ENCODE measurements at places on chromosomes 2 and 18.

- DNase-seq, result no peak
These were observed 76.2 kb downstream of the KIAA2012 start for GRCh38 chr2:202149155-202149762.

GRCh38 chr18:53234610-53235009 lies 894.6 kb downstream of the DCC start:
- DNase-seq, result no peak

DNA sequence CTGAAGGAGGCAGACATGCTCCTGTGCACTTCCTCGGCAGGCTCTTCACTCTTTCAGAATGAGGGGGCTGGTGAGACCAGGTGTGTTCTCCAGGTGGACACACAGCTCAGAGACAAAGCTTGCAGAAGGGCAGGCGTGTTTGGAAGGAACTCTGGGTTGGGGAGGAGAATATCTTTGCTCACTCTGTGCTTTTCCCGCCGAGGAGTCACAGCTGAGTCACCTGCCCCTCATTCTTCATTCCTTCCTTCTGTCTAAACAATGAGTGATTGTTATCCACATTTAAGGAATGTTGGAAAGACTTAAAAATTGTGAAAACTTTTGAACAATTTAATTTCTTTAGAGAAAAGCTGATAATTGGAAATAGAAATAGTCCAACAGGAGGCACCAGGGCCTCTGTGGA lies 126.3 kb upstream of the TPO start:
- no peak for DNase-seq

GRCh38 chr2:20530520-20530919 lies 83.6 kb downstream of the RHOB start:
- no peak for DNase-seq

DNA sequence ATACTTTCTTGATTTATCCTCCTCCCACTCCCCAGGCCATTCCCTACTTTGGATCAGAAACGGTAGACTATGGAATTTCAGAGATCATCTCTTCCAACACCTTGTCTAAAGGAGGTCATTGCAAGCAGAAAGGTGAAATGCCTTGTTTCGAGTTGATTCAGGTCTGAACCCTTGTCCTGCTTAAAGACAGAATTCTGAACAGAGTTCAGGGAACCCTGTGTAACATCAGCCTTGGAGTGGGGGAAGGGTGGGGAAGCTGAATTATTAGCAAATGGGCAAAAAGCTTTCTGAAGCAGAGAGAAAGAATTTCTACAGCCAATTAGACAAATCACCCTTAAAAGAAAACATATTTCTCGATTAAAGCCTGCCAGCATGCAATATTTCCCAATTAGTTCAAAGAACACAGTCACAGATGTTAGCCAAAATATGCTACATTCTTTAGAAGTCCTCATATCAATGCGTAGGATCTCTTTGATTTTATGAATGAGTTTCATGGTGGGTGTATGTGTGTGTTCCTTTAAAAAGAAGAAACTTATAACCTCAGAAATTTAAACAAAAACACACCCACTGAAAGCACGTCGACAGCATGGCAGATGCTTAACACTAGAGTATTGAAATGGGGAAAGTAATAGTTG lies 353.1 kb downstream of the RND3 start:
- no peak for DNase-seq

DNA sequence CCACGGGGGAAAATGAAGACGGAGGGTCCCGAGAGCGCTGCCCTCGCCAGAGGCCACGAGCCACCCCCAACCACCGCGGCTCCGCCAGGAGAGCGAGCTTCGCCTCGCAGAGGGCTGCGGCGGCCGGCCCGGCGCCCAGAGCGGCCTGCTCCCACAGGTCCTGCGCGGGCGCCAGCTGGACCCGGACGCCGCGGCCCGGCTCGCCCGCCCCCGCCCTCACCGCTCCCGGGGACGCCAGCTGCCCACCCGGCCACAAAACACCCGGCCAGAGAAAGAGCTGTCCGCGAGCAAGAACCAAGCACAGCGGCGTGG lies 709 bp downstream of the PTPN2 start:
- DNase-seq, result no peak

DNA sequence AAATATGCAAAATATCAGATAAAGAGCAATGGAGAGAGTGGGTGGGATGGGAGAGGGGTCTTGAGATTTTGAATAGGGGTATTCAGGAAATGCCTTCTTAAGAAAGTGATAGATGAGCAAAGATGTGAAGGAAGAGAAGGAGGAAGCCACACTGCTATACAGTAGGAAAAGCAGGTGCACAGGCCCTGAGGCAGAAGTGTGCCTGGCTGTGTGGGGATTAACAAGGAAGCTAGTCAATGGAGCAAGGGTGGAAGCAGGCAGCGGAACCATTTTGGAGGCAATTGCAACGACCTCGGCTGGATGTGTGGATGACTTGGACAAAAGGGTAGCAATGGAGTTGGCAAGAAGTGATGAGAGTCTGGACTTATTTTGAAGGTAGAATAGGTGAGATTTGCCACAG lies 11.0 kb upstream of the CNGA3 start:
- no peak for DNase-seq

DNA sequence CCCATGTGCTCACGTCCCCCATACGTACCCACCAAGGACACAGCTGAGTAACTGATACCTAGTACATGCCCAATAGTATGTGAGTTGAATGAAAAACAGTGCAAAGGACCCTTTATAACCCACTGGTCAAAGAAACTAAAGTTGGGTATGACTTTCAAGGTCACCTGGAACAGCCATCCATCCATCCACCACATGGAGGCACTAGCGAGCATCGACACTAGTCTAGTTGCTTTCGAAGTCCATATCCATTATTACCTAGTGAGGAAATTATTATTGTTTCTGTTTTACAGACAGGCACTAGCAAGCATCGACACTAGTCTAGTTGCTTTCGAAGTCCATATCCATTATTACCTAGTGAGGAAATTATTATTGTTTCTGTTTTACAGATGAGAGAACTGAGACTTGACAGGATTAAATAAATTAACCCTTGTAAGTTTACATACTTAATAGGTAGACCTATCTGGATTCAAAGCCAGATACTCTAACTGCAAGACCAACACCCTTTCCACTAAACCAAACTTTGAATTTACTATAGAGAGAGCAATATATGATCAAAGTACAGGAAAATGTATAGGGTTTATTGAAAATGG lies 233.7 kb downstream of the METTL4 start:
- no peak for DNase-seq

DNA sequence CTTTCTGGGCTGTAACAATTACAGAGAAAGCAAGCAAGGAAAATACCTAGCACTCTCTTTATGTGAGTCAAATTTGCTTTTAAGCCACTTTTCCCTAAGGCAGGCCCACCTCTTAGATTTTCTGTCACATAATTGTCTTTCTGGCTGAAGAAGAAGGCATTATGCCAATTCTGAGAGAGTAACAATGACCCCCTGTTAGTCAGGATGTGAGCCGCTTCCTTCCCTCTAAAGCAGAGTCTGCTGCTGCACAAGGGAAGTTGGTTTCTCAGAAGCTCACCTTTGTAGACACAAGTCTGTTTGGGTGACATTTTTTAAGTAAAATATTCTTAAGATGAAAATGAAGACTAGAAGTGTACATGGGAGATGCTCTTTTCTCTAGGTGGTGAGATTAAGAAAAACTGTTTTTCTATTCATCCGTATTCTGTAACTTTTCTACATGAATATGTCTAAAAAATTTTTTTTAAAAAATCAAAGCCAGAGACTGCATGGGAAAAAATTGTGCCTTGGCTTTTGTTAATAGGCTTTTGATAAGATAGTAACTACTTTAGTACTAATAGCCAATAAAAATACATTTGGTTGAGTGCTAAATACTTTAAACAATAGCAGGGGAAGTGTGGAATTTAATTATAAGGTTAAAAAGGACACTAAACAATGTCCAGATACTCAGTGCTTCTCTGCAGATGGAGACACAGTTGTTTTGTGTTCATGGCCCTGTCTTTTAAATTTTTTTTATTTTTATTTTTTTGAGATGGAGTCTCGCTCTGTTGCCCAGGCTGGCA lies 33.4 kb upstream of the VPS54 start:
- no peak for DNase-seq

GRCh38 chr18:58097907-58098166 lies 53.8 kb downstream of the NEDD4L start:
- DNase-seq, result no peak

- no peak for DNase-seq
These were observed 43.5 kb upstream of the ELAC1 start for GRCh38 chr18:50924372-50924771.

- no peak for DNase-seq
These were observed 377.1 kb downstream of the CDH19 start for GRCh38 chr18:66226782-66227181.

- DNase-seq, result no peak
These were observed 55.4 kb upstream of the NCOA1 start for GRCh38 chr2:24435391-24436316.

GRCh38 chr18:45562567-45563479 lies 52.5 kb upstream of the SLC14A2 start:
- no peak for DNase-seq

- DNase-seq, result no peak
These were observed 159.3 kb downstream of the CAPN13 start for GRCh38 chr2:30647752-30648457.

DNA sequence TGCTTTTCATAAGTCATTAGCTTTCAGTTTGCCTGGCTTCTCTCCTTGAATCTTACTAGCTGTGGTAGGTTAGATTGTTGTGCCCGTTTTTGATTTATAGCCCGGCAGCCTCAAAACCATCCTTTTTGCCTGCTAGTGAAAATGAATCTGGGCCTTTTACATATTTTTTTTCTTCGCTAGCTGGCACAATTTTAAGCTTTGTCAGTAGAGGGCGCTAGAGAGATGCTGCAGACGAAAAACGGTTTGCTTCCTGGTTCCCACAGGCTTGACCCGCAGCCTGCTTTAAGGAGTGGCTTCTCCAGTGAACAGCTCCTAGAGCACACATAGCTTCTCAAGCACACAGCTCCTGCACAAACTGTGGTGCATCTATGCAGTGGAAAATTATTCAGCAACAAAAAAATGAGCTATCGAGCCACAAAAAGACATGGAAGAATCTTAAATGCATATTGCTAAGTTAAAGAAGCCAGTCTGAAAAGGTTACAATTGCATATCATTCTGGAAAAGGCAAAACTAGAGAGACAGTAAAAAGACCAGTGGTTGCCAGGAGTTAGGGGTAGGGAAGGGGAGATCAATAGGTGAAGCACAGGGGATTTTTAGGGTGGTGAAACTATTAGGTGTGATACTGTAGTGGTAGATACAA lies 47.9 kb downstream of the E2F6 start:
- DNase-seq, result no peak

GRCh38 chr2:80238692-80239469 lies 65.7 kb downstream of the LRRTM1 start:
- no peak for DNase-seq

DNA sequence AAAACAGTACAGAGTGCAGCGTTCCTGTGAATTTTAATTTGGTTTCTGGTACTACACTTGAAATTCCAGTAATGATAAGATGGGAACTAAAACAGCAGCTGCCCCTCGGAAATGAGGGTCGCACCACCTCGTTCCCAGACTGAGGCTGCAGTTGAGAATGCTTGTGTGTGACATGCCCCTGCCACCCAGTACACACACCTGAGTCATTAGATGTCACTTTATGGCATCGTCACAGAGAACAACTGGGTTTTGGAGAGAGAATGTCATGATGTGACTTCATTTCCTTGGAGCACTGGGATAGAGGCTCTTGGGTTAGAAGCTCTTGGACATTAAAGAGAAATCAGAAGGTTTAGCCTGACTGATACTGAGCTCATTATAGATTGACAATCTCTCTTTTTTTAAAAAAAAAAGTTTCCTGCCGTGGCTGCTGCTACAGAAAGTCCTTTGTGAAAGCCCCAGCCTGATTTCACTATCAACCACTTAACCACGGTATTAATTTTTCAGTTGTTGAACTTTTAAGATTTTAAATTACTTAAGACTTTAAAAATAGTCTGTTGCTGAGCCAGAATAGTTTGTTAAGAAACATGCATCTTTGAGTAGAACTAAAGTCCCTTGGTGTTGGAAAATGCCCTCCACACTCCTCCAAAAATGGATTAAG lies 24.5 kb downstream of the BCL2L11 start:
- DNase-seq, result no peak

DNA sequence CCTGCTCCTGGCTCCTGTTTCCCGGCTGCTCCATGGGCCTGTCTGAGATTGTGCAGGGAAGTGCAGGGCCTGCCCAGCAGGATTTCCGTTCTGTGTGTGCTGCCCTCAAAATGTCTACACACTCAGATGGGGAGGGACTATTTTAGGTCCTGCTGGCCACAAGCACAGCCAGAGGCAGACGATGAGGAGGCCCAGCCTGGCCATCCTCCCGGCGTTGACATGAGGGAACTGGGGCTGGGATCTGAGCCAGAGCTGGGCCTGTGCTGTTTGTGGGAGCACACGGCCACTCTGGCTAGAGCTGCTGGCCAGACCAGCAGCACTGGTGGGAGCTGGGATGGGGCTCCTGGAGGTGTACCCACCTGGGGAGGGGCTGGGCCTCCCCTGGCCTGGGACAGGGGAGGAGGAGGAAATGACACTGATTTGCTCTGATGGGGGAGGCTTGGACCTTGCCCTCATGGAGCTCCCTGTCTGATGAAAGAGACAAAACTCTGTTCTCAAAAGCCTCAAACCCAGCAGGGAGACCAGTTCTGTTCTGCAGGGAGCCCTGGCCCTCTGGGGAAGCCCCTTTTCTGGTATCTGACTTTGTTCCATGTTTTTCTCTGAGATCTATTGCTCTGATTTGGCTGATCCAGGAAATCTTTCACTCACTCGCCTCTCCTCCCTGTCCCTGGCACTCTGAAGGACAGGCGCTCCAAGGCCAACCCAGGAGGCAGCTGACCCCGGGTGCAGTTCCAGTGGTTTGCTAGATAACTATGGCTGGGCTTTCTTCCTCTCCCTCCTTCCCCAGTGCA lies 161.8 kb downstream of the DYSF start:
- no peak for DNase-seq

- no peak for DNase-seq
These were observed 50.5 kb downstream of the IMPA2 start for GRCh38 chr18:12031846-12032245.

GRCh38 chr2:133573491-133574162 lies 5.4 kb upstream of the NCKAP5 start:
- DNase-seq, result no peak

DNA sequence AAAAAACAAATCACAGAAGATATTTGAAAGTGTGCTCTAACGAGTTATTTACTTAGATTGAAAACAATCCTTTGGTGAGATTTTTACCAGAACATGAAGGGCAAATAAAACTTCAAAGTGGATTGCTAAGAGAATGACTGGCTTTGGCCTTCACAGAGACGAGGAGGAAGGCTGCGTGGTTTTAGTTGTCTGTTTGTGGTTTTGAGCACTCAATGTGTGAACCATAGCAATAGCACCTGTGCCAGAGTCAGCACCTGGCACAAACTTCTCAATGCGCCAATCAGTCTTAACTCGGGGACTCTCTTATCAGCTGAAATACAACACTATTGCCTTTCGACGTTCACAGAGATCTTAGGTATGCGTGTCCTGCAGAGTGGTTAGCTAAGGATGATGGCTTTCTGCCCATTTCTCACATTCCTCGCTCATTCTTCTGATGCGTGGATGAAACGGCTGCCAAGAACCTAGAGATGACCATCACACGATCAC lies 70.0 kb downstream of the MBP start:
- no peak for DNase-seq

DNA sequence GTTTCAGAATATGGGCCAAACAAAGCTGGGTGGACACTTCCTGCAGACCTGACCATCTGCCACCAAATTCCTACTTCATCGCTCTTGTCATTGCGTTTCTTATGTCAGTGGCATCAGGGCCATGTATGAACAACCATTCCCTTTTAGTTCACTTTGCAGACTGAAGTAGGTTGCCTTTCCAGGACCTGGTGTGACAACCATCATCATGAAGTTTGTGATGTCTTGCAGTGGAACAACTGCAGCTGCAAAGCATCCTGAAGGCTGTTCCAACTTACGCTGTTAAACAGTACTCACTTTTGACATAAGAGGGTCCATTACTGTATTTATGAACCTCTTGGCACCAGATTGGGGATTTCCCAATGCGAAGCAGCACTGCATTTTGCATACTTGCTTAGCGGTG lies 511.6 kb downstream of the ARHGAP15 start:
- no peak for DNase-seq
